Gastroesophageal sphincter (tissue), 4 donors: ENCODE measurements at places on chromosomes 1 and 21.

GRCh38 chr1:64242895-64243756, 39.7 kb downstream of the UBE2U start:
- ATAC-seq: no peak

GRCh38 chr21:29105218-29105617, 25.2 kb upstream of the MAP3K7CL start:
- no peak for ATAC-seq

DNA sequence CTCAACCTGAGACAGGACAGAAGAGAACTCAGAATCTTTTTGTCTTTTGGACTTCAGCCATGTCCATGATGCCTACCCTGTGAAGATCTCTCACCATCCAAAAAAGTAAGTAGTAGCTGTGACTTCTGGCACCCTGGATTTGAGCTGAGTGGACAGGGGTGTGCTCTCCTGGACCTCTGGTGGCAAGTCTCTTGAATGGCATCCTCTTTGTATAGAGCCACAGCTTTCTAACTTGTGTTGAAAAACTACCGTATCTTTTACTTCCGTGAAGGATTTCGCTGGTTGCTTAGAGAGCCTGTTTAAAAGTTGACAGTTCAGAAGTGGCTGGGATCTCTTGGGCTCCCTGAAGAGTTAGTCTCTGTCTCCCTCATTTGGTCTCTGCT, 1.8 kb downstream of the MFN2 start:
- no peak for ATAC-seq

DNA sequence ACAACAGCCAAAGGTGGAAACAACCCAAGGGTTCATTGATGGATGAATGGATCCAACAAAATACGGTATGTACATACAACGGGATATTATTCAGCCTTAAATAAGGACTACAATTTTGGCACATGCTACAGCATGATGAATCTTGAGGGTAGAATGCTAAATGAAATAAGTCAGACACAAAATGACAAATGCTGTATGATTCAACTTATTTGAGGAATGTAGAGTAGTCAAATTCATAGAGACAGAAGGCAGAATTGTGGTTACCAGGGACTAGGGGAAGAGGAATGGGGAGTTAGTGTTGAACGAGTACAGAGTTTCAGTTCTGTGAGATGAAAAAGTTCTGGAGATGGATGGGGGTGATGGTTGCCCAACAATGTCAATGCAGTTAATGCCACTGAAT, 118.0 kb upstream of the PAXBP1 start:
- no peak for ATAC-seq

DNA sequence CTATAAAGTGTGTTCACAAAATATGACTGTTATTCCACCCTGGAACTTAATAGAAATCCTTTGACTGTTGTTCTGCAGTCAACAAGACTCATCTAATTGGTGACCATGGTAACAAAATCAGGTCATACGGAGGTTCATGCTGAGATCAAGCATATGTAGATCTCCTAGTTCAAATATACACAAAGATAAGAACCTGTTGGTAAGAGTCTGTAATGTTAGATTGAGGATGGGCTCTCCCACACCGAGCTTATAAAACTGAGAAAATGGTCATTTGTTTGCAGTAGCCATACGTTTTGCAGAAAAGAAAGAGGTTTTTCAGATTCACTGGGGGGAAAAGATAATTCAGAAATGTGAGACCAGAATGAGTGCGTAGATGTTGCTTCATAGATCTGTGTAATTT, 468.1 kb downstream of the RPS6KC1 start:
- no peak for ATAC-seq

DNA sequence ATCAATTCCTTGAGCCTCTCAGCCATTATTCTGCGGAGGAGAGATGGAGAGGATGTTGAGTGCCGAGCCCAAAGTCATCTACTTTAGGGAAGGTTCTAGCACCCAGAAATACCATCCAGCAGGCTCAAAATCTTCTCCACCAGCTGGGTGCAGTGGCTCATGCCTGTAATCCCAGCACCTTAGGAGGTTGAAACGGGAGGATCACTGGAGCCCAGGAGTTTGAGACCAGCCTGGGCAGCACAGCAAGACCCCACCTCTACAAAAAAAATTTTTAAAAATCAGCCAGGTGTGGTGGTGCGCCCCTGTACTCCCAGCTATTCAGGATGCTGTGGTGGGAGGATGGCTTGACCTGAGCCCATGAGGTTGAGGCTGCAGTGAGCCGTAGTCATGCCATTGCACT, 39.5 kb upstream of the CAPZB start:
- ATAC-seq: no peak

GRCh38 chr1:110897681-110898080, 24.7 kb downstream of the CD53 start:
- ATAC-seq: no peak

- no peak for ATAC-seq
Measured at GRCh38 chr1:4752059-4752458, 97.7 kb downstream of the AJAP1 start.

- no peak for ATAC-seq
Measured at GRCh38 chr1:63868268-63868781, 94.5 kb downstream of the ROR1 start.

GRCh38 chr1:17790383-17791054, 35.4 kb downstream of the ACTL8 start:
- ATAC-seq: no peak

GRCh38 chr1:91026320-91026719, 4.5 kb upstream of the ZNF644 start:
- ATAC-seq: no peak

DNA sequence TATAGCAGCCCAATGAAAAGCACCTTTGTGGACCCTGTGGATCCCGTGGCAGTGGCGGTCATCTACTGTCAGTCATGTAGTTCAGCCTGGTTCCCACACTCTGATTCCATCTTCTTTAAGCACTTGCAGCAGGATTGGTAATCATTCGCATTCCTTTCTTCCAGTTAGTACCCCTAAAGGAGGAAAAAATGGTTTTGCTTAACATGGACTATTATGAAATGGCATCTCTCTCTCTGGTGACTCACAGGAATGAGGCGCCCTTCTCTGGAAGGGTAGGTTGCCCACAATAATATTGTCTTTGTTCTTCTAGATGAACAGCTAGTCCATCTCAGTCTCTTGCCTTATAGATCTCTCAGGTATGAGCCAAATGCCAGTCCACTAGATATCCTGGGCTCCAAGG, 127.9 kb upstream of the MROH9 start:
- ATAC-seq: no peak

GRCh38 chr1:145891143-145891542, 5.5 kb upstream of the ANKRD35 start:
- ATAC-seq: no peak

DNA sequence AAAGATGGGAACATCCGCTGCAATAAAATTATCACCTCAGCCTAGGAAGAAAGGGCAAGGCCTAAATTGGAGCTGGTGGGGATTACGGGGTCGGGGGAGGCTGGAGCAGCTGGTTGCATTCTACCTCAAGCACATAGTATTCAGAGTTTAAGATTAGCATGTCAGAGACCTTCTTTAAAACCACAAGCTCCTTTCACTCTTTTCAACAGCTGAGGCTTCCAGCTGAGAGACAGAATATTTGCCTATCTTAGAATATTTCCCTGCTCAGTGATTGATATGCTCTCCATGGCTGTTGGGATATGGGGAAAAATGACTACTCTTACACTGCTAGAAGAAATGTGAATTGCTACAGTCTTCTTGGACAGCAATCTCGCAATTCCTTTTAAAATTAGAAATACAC, 248.6 kb downstream of the TBX15 start:
- no peak for ATAC-seq

DNA sequence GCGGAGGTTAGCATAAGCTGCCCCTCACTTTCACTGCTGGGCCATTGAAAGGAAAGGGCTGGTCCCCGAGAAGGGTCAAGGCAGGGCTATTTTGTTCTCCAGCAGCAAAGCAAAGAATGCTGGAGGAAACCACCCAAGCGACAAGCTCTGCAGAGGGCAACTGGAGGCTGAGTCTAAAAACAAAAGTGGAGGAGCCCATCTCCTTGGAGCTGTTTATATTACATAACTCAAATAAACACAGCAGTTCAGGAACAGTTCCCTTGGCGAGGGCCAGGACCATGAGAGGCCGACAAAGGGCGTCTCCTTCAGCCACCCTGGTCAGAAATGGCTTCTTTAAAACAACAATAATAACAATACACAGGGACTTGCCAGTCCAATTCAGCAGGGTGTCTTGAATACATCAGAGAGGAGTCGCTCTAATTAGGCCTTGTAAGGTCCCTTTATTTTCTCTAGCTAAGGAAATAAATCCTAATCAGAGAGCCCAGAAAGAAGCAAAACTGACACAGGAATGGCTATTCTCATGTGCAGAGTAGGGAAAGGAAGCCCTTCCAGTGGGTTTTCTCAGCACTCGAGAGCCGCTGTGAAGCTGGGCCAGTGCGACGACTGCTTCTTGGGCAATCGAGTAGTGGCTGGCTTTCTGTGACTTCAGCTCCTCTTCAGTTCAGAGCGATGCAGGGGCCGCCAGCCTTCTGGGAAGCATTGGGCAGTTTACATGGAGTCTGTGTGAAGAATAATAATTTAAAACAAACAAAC, 57.0 kb upstream of the TARBP1 start:
- ATAC-seq: peak; percentile 33

DNA sequence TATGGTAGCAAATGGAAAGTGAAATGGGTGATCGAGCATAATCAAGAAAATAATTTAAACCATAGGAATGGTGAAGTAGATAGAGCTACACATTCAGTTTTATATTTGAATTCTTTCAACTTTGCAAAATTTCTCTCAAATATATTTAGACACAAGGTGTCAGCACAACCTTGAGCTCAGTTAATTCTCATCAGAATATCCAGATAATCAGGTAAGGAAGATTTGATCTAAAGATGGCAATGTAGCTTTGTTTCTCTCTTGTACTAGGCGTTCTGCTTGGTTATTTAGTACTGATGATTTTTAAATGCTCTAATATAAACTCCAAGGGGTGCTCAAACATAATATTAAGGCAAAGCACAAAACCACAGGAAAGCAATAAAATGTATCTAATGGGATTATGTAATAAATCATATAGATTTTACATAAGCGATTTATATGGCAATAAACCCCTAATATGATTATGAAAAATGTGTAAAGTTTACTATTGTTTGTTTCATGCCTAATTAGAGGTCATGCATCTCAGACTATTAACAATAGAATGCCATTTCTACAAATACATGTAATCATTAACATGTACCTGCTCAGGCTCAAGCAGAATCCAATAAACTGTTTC, 32.4 kb upstream of the SERTAD4 start:
- no peak for ATAC-seq

- no peak for ATAC-seq
Measured at GRCh38 chr21:29499734-29500343, 201.1 kb downstream of the BACH1 start.

GRCh38 chr1:79603843-79604242, 597.3 kb upstream of the ADGRL4 start:
- ATAC-seq: no peak

DNA sequence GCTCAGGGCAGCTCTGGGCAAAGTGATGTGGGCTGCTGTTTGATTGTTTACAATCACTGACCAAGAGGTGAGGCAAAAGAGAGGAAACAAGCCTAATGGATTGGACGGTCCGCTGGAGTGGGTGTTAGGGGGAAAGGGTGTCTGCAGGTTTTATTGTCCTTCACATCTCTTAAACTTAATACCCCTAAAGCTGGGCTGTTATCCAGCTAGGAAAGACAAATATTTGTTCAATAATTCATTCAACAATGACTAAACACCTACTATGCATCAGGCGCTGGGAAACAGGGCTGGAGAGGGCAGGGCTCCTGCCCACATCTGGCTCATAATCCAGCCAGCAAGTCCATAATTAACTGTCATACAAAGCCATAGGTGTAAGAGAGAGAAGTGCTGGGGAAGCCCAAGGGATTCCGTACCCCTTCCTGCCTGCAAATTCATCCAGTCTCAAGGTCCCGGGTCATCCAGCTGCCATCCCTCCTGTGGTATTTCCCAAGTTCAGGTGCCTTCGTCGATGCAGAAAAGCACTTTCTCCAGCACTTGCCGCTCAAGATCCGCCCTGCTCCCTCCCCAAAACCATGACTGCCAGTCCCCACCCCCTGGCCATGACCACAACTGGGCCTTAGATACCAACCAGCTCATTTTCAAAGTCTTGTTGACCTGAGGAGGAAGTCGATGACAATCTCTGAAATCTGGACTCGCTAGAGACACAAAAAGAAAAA, 10.7 kb downstream of the TMEM63A start:
- no peak for ATAC-seq

- ATAC-seq: no peak
Measured at GRCh38 chr1:165492845-165493373, 48.0 kb upstream of the RXRG start.

DNA sequence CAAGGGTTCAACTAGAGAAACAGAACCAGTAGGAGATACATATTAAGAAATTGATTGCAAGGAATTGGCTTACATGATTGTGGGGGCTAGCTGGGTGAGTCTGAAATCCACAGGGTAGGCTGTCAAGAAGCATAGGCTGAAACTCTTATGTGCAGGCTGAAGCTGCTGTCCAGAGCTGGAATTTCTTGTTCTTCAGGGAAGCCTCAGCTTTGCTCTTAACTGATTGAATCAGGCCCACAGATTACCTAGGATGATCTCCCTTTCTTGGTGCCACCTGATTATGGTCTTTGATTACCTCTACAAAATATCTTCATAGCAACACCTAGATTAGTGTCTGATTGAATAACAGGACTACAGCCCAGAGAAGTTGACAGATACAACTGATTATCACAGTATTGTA, 22.5 kb upstream of the FRRS1 start:
- ATAC-seq: no peak

- no peak for ATAC-seq
Measured at GRCh38 chr1:200954434-200954833, 59.7 kb downstream of the INAVA start.

DNA sequence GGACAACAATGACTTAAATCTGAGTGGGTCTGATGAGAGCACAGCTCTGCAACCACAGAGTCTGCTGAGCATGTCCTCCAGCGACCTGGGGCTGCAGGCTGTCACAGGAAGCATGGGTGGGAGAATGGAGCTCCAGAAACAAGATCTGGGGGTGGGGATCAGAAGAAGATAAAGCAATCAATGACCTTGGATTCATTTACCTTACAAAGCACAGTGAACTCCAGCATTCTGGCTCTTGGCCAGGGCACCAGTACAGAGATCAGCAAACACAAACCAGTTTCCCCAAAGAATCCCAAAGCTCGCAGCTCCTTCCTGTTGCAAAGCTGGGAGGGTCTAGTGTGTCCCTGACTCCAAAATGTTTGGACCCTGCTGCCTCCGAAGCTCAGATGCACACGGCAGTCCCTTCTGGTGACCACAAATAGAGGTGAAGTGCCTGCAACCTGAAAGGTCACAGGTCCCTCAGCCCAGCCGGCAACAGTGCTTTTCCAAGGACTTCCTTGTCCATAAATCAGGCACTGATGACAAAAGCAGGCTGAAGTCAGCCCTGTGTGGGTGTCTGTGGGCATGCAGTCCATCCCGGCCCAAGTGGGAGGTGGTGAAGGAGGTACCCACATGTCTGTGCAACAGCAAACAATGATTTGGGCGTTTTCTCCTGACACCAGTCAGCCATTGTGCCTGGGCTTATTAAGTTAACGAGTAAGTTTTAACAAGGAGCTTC, 76.1 kb downstream of the SH3BGR start:
- ATAC-seq: no peak

GRCh38 chr1:151964510-151964909, 29.1 kb downstream of the S100A10 start:
- no peak for ATAC-seq

GRCh38 chr1:157135070-157135469, 3.1 kb downstream of the ETV3 start:
- ATAC-seq: no peak
